Stimulated activated CD8-positive, alpha-beta memory T cell treated with anti-CD3 and anti-CD28 coated beads, Interleukin-15, amount 100 ng/mL, for 4 hours (primary cell): ENCODE measurements at places on chromosomes 6 and 20.

DNA sequence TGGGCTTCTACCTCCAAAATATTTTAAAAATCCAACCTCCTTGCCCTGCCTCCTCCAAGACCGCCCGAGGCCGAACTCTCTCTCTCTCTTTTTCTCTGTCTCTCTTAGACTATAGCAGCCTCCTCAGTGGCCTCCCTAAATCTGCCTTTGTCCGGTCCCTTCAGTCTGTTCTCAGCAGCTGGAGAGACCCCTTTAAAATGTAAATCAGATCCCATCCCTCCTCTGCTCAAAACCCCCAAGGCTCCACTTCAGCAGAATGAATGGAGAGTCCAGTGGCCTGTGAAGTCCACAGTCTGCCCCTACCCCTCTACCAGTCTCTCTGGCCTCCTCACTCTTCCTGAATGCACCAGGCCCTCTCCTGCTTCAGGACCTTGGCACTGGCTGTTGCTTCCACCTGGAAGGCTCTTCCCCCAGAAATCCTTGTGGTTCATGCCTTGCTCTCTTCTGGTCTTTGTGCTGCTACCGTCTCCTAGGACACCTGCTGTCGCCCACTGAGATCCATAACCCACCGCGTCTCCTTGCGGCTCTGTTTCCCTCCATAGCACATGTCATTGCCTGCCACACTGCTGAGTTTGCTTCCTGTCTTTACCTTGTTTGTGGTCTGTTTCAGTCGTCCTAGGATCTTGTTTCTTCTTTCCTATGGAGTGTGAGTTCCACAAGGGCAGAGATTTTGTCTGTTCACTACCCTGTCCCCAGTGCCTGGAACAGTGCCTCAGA lies 6.0 kb downstream of the MLN start:
- DNase-seq: no peak

DNA sequence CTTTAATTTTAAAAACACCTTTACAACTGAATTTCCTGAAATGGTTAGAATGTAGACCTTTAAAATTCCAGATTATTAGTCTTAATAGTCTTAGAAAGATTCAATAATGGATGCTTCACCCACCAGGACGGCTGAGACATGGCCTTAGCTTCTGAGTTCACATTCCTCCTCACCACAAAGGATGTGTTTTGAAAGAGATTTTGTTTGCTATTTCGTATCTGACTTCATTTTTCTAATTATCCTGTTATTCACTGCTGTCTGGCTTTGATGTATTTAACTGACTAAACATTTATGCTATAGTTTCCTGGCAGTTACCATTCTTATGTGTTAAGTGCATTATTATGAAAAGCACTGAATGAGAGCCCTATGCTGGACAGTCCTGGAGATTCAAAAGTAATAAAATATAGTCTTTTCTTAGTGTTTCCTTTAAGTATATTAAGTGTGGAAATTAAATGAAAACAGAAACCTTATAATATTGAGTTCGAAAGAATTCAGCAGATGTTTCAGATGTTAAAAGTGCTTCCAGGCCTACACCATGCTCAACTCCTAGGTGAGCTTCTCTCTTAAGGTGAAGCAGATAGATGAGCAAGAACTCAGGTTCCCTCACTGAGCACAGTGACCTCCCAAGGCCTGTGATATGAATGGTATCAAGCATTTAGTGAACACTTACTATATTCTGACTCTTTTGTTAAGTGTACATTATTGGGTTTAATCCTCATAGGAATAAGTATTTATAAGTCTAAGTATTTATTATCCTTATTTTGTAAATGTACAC lies 40.3 kb downstream of the MAP3K4 start:
- DNase-seq: no peak

DNA sequence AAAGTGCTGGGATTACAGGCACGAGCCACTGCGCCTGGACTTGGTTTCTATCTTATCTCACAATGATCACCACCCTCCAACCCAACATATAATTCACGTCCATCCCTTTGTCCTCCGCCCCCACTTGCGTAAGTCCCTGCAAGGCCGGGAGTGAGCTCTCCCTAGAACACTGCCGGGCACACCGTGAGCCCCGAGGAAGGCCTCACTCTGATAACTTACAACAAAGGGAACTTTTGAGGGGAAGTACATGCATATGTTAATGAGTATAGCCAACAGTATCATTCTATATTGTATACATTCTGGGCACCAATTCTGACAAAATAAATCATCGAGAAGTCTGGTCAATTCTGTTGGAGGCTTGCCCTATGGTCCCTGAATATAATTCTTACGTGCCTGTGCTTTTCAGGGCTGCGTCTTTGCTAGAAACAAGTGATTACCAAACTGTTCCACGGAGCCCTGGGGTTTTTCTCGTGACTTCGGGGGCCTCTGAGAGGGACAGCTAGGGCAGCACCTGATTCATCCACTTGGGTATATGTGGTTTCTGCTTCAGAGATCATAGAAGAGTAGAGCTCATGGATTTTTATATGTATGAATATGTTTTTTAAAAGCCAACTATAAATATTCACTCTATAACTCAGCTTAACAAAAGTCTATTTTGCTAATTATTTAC lies 469.8 kb upstream of the AGPAT4 start:
- DNase-seq: no peak

GRCh38 chr6:134585517-134585873 lies 267.6 kb upstream of the SGK1 start:
- no peak for DNase-seq

DNA sequence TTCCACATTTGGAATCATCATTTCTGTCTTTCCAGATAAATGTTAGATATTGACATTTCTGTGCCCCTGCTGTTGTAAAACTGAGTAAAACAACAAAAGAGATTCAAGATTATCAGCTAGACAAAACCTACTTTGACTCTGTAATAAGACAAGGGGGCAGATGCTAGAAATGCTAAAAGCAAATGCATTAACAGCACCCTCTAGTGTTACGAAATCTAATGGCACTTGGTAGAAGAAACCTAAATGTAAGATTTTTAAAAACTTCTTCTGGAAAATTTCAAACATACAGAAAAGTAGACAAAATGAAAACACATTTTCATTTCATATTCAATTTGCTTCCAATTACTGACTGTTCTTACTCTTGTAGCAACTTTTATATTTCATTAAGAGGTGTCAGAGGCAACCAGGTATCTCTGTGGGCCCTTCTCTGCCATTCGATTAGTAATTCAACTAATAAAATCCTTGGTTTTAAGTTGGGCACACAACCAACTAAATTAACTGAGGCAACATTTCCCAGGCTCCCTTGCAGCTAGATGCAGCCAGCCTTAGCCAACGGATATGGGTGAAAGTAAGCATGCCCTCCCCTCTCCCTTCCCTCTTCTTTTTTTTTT lies 45.0 kb downstream of the SLC23A2 start:
- no peak for DNase-seq

GRCh38 chr6:11326116-11326515 lies 93.6 kb upstream of the NEDD9 start:
- DNase-seq: no peak

DNA sequence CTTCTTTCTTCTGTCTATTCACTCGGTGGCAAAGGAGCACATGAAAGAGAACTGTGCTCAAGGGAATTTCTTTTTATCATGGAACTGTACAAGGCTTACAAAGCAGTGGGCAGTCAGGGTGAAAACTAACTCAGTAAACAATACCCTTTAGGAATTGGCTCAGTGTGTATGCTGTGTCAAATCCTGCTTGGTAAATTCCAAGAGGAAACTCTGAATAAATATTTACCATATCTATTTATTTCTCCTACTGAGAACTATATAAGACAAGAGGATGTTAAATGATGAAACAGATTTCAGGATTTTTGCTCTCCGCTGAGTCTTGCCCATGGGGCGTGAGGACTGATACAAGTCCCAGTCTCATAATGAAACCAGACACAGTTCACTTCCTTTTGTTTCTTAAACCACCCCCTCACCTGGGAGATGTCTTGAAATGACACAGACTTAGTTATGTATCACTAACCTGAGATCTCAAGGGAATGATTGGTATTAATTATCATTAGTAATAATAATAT lies 188.8 kb downstream of the BACH2 start:
- DNase-seq: no peak

GRCh38 chr6:57017841-57018240 lies 28.7 kb upstream of the KIAA1586 start:
- DNase-seq: no peak

GRCh38 chr20:63944078-63944941 lies 11.9 kb downstream of the UCKL1 start:
- DNase-seq: no peak

DNA sequence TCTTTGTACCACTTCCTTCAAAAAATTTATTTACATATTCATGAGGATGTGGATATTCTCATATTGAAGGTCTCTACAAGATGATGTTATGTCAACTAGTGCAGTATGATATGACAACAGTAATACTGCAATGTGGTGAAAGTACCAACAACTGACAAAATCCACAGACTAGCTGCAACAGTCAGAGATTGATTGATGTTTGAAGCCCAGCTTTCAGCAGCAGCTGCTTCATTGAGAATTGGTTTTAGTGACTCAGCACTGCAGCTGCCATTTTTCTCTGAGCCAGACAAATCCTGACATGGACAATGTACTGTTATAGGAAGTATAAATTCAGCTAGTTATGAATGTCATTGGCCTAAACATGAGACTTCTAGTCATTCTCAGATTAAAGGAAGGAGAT lies 53.8 kb downstream of the PKIB start:
- no peak for DNase-seq

- no peak for DNase-seq
These were observed 356.3 kb downstream of the ZFAND3 start for GRCh38 chr6:38175786-38176185.

DNA sequence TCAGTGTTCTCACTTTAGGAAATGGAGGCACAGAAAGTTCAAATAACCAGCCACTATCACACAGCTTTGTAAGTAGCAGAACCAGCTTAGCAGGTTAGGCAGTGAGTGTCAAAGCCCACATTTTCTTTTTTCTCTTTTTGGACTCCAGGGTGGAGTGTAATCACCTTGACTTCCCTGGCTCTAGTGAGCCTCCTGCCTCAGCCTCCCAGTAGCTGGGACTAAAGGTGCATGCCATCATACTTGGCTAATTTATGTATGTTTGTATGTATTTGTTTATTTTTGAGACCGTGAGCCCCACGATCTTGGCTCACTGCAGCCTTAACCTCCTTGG lies 7.8 kb upstream of the NCOA3 start:
- DNase-seq: no peak

DNA sequence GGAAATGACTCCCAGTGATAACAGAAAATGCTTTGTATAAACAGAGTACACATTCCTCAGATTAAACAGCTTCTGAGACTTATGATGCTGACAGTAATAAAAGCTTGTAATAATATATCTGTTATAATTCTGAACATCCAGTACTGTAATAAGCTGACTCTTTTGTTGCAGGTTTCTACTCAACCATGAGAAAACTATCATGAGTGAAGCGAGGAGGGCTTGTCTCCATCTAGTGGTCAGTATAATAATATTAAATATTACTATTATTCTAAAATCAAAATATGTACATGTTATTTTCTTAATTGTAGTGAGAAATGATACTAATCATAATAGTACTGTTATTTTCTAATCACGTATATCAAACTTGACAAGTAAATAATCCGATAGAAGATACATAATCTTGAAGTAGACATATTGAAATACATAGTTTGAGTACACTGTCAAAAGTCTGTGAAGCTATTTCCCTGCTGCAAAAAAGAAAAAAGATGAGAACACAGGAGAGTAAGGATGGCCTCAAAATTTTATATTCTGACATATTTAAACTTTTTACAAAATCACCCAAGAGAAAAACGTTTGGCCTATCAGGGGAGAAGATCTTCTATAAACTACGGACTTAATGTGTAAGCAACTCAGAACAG lies 183.1 kb downstream of the MOXD1 start:
- no peak for DNase-seq

GRCh38 chr6:100657678-100658330 lies 193.1 kb upstream of the SIM1 start:
- DNase-seq: no peak

DNA sequence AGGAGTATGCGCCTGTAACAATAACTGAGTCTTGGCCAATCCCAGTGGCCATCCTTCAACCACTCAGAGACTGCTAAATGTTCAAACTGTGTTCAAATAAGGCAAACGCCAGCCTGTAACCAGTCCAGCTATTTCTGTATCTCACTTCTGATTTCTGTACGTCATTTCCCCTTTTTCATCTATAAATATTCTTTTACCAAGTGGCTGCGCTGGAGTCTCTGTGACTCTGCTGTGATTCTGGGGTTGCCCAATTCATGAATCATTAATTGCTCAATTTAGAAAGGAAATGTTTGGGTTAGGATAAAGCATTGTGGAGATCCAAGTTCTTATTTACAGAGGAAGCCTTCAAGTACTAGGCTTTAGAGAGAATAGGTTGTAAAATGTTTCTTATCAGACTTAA lies 89.8 kb upstream of the UST start:
- DNase-seq: no peak

- DNase-seq: no peak
These were observed 310.7 kb upstream of the PREP start for GRCh38 chr6:105713474-105714118.

DNA sequence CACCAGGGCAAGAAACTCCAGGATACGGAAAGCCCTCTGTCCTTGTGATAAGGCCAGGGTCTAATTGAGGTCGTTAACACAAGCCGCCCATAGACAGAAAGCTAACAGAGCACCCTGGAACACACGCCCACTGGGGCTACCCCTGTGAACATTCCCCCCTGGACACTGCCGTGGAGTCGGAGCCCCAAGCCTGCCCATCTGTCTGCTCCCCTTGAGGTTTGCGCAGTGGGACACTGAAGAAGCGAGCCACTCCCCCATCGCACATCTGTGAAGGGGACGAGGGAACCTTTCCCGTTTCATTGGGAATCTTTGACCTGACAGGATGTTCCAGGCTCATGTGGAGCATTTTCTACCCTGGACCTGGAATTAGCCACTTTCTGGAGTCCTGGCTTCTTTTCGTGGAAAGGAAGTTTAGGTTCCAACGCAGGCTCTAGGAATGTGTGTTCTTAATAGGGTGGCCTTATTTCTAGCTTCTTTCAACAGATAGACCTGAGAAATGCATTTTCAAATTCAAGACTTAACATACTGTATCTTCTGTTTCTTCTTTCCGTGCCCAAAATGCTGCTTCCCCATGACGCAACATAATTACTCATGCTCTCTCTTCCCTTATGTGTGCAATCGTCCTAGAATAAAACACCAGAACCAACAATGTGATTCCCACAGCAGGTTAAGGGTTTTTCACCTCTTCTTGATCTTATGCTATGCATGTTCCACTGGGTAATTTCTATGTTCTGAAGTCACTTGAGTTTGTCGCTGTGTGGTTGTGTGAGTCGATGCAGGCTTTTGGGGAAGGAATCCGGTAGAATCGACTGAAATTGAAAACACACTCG lies 161.1 kb downstream of the ERMARD start:
- no peak for DNase-seq

DNA sequence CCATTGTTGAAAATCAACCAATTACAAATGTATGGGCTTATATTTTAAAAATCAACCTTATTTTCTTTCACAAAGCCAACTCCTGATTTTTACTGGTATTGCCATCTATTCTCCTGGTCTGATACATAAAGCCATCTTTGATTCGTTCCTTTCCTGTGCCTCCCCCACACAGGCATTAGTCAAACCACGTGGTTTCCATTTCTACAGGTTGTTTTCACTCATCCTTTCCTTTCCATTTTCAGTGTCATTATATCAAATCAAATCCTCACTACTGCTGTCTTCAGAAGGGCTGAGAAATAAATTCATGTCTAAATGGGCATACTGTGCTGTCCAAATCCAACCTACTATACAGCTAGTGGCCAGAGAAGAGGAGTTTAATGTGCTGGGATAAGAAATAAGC lies 281.3 kb downstream of the FOXC1 start:
- DNase-seq: no peak

GRCh38 chr6:111118826-111119225 lies 31.5 kb downstream of the SLC16A10 start:
- no peak for DNase-seq
